ENCODE measurements at places on chromosomes 2 and 18.

GRCh38 chr2:115285416-115285815 lies 843.0 kb downstream of the DPP10 start:
- DNase-seq: no peak

DNA sequence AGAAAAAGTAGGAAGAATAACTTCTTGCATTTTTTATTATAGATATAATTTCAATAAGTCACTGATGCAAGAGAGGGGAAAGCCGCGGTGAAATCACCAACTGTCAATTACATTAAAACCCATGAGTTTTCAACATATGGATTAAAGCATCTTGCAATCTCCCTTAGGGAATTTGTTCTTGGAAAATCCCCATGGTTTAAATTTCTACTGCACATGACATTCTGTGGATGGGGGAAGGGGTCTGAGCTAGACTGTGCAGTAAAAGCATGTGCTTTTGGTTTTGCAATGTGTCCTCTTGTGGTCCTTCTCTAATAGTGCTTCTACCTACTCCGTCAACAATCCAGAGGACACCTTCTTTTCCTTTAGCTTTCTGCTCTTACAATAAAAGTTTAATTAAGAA lies 894.0 kb downstream of the DCDC2C start:
- no peak for DNase-seq

GRCh38 chr2:85596026-85596333 lies 435 bp downstream of the RNF181 start:
- no peak for DNase-seq

DNA sequence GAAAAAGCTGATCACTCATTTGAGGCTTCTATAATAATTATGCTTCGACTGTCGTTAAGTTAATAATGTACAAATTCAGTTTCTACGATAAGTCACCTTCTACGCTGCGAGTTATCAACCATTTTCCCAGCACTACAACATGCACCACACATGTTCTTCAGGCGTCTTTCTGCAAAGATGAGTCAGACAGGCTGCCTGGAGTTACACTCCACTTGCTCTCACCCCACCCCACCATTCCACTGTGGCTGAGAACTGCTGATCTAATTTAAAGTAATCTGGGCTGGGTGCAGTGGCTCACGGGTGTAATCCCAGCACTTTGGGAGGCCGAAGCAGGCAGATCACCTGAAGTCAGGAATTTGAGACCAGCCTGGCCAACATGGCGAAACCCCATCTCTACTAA lies 218.6 kb downstream of the DYM start:
- DNase-seq: no peak

DNA sequence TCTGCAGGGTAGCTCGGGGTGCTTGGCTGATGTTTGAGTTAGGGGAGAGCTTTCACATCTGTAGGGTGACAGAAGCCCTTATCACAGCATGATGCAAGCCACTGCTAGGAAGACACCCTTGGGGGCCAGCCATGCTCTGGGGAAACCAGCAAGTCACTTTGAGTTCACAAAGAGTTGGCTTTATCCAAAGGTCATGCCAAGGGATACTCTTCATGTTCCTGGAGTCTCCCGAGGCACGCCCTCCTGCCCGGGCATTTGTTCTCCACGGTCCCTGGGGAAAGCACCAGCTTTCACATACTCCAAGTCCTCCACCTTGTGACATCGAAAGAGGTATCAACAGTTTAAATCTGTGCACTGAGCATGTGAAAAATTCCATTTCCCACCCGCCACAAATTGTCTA lies 227.7 kb downstream of the VAPA start:
- no peak for DNase-seq

All from hematopoietic multipotent progenitor cell treated with erythropoietin and hydrocortisone succinate and interleukin-3 and kit ligand, for 4 days (in vitro differentiated cells).